MCF 10A (cell line): ENCODE measurements at places on chromosomes 3 and 15. TPM values are rescaled to one million over a fixed set of nuclear protein-coding genes. Genes with fewer than 3 reads are reported as not detected.
A peak's percentile ranks its signal among the peaks of the same experiment; 100 is the strongest.

The CNTN3 gene
- 2.6 and 3.5 TPM in 2 replicates for total RNA-seq

The GCNT3 gene
- not detected in 2 replicates for total RNA-seq

GRCh38 chr3:41907330-41908073 is 54.4 kb downstream of the ULK4 start:
- no peaks in the 10 kb centered on the region for H3K27me3 ChIP-seq
- peaks cover 10% of the 10 kb centered on the region for H3K36me3 ChIP-seq
- H3K4me1 ChIP-seq: no peaks in the 10 kb centered on the region
- H3K27ac ChIP-seq: no peak overlapping the region
- no peak overlapping the region for H3K4me3 ChIP-seq
- DNase-seq: peak; percentile 34

The ARL6 gene
- total RNA-seq: 4.1 and 4.7 TPM in 2 replicates

DNA sequence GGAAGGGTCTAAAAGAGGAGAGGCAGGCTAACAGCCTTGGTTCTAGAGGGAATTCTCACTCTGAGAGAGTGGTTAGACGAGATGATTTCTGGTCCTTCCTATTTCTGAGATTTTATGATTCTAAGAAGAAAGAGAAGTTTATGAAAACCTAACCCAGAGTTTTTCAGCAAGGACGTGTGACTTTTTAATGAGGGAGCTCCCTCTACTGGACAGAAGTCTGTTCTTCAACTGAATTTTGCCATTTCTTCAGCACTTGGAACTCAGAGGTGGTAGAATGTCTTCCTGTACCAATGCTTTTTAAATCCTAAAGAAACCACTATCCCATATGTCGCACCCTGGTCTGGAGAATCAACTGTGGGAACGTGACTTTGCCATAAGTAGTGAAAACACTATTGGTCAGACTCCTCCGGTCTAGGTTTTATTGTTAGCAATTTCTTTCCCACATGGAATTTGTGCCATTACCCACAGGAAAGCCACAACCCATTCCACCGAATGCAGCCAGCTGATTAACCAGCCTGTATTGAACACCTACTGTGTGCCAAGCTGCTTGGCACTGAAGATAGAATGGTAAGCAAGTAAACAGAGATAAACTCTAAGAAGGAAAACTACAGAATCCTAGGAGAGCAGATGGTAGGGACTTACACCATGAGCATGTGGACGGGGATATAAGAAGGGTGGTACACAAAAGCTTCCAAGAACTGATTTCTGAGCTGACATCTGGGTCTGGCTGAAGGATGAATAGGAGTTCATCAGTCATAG is 199.5 kb upstream of the LMCD1 start:
- no peaks in the 10 kb centered on the region for H3K27me3 ChIP-seq
- no peaks in the 10 kb centered on the region for H3K36me3 ChIP-seq
- no peak overlapping the region for H3K4me3 ChIP-seq
- H3K27ac ChIP-seq: no peak overlapping the region
- DNase-seq: peak; percentile 63

GRCh38 chr3:38649500-38650247 is at the start of gene SCN5A:
Gene SCN5A, minus strand, starts transcription at chr3:38649687. Its CDS starts 16,380 bp downstream, at chr3:38633307.
- H3K27me3 ChIP-seq: no peaks in the 10 kb centered on the region
- peak within 1 kb of the TSS; percentile 47 for H3K4me3 ChIP-seq
- no peaks in the 10 kb centered on the region for H3K4me1 ChIP-seq

The FRMD4B gene
- total RNA-seq: 39.0 and 51.9 TPM in 2 replicates

The C3orf80 gene
- total RNA-seq: 0.28 and 0.29 TPM in 2 replicates
